H7 (cell line): ENCODE measurements at places on chromosomes 16 and 17.

DNA sequence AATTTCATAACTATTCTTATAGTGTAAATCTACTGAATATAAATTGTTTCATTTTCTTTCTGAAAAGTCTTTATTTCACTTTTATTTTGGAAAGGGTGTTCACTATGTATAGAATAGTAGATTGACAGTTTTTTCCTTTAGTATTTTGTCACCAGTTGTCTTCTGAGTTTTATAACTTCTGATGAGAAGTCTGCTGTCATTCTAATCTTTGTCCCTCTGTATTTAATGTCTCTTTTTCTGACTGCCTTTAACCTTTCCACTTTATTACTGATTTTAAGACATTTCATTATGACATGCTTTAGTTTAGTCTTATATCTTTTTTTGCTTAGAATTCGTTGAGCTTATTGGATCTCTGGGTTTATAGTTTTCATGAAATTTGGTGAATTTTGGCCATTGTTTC lies 166.9 kb downstream of the FTO start:
- DNase-seq = no peak

GRCh38 chr16:31202414-31203375 lies at the start of gene PYCARD:
Gene PYCARD, minus strand, starts transcription at chr16:31202760. Its CDS starts 70 bp downstream, at chr16:31202690.
- peak; percentile 84 for DNase-seq

DNA sequence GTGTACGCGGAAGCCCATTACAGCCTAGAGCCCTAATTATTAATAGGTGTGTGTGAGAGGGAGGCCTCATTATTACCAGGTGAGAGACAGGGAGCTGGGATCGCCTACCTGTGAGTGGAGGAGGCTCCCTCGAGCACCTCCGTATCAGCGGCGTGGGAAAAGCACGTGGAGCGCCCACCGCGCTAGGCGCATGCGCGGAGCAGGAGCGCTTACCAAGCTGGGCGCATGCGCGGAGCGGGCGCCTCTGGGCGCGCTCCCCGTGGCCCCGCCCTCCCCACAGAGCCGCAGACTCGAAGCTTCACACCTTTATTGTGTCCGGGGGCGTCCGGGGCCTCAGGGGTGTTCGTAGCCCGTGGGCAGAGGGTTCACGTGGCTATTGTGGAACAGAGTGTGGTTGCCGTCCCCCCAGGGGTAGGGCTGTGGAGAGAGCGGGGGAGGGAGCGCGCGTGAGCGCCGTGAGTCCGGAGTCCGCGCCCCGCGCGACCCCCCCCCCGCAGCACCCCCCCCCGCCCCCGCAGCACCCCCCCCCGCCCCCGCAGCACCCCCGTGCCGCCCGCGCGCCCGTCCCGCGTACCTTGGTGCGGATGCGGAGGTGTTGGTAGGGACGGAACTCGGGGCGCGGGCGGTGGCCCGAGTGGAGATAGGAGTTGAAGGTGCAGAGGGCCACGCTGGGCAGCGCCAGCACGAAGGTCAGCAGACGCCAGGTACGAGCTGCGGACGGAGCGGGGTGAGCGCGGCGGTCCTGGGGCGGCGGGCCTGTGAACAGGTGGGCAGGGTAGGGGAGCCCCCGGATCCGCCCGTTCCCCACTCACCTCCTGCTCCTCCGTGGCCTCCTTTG lies 500 bp downstream of the COX6A2 start:
- peak; percentile 69 for DNase-seq

- no peak for DNase-seq
Measured at GRCh38 chr16:13238182-13238581, 336.8 kb downstream of the SHISA9 start.

- no peak for DNase-seq
Measured at GRCh38 chr17:62925267-62925836, 40.7 kb upstream of the TANC2 start.

- DNase-seq = peak; percentile 73
Measured at GRCh38 chr17:9258115-9259015, 237.1 kb downstream of the NTN1 start.

DNA sequence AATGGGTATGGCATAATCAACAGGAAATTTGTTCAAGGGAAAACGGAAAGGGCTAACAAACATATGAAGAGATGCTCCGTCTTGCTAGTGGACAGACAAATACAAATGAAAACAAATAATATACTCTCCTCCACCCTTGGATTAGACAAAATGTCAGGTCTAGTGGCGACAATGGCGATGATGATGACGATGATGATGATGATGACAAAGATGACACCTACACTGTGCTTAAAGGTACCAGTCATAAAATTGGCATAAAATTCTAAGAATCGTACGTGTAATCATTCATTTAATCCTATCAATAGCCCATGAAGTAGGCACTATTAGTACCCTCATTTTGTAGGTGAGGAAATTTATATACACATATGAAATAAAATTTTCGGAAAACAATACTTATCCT lies 174.6 kb downstream of the PMP22 start:
- DNase-seq = no peak

- DNase-seq = no peak
Measured at GRCh38 chr16:17440131-17440530, 30.6 kb downstream of the XYLT1 start.

DNA sequence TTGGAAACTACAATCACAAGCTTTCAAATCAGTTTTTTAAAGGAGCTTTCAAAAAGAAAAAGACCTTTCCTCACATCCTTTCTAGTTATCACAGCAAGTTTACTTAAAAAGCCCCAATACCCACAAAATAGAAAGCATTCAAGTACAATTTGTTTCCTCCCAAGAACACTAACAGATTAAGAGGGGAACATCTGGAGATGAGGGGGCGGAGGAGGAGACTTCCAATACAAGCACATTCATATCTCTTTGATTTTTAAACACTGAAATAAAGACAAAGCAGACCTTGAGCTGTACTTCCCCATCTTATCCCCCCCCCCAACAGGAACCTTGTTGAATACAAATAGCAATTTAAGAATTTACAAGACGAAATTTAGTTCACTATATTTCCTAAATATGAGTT lies 2.0 kb downstream of the YWHAE start:
- DNase-seq = no peak

- DNase-seq = peak; percentile 92
Measured at GRCh38 chr17:43576563-43577229, 30.6 kb upstream of the ETV4 start.

GRCh38 chr16:82282662-82283061 lies 112.6 kb upstream of the MPHOSPH6 start:
- no peak for DNase-seq

DNA sequence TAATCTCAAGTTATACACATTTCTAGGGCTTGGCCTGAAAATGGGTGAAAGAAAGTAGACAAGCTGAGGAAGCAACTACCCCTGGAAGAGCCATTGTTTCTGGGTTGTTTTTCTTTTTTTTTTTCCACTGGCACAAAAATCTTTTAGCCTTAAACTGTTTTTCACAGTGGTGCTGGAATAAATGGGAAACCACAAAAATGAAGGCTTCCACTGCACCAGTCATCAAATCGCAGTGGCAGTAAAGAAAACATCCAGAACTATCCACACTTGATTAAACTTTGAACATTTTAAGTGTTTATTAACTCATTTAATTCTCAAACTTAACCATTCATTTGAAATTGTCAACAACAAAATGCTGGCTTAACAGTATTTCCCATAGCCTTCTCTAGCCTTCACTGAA lies 14.3 kb downstream of the CMTM4 start:
- no peak for DNase-seq

GRCh38 chr17:16987830-16988601 lies 16.1 kb upstream of the TNFRSF13B start:
- peak; percentile 69 for DNase-seq

DNA sequence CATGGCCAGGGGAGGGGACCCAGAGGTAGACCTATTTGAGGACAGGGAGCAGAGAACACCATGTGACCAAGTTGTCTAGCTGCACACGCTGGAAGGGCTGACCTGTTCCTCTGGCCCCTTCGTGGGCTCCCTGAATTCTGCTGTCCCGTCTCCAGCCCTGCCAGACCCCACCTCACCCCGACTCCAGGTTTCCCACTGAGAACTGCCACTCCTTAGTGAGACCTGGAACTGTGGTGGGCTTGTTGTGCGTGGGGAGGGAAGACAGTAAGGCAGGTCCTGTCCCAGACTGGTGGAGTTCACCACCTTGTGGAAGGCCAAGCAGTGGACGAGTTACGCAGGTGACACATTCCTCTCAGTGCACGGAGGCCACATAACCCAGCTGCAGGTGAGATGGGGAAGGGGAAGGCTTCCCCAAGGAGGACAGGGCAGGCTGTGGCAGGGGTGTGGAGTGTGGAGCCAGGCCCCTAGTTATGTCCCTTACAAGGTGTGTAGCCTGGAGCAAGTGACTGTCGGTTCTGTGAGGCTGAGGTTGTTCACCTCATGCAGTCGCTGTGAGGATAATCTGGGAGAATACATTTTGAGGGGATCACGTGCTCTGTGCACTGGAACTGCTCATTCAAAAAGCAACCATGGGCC lies 54.7 kb downstream of the USP22 start:
- peak; percentile 27 for DNase-seq

- DNase-seq = no peak
Measured at GRCh38 chr16:65249768-65250167, 127.9 kb upstream of the CDH11 start.

- no peak for DNase-seq
Measured at GRCh38 chr17:31537565-31538011, 146.1 kb downstream of the RAB11FIP4 start.

DNA sequence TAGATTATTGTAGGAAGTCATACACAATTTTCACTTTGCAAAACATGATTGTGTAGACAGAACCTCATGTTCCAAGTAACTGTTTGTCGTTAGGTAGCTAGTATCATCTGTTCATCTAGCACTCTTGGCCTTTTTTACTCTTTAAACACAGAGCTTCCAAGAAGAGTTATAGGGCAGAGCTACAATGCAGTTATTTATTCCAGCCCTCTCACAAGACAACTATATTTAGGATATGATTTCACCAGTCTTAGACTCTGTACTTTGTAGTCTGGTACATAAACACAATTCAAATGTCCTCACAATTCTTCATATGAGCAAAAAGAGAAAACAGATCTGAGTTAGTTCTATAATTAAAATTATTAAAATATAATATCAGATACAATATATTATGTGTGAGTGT lies 37.9 kb downstream of the KCNJ2 start:
- no peak for DNase-seq

- no peak for DNase-seq
Measured at GRCh38 chr16:57784334-57784733, 18.0 kb downstream of the KIFC3 start.

GRCh38 chr16:11129378-11129781 lies 126.6 kb downstream of the SOCS1 start:
- no peak for DNase-seq

GRCh38 chr17:82231562-82232321 lies 2.9 kb downstream of the SLC16A3 start:
- peak; percentile 92 for DNase-seq

DNA sequence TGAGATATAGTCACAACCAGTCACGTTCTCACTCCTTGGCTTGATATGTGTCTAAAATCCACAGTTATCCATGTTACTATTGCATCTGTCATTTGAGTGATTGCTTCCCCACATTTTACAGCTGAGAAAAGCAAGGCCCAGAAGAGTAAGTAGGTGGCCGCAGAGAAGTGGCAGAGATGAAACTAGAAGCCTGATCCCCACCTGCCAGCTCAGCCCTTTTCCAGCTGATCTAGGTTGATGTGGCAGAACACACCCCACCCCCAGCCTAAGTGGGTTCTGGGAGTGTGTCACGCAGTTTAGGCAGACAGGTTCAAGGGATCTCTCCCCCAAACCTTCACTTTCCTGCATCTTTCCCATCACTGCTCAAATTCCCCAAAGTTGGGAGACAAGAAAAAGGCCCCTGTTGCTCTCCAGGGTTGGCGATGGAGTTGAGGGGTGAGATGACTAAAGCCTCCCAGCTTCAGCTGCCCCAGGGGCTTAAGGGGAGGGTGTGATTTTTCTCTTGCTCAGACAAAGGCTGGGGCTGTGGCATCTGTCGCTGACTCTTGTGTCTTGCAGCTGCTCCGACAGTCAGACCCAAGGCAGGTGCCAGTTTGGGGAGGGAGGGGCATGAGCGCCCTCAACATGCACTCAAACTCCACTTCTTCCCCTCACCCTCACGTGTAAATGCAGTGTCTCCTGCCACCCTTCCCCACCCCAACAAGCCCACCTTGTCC lies 48.9 kb upstream of the LHX1 start:
- DNase-seq = no peak

- DNase-seq = no peak
Measured at GRCh38 chr17:19719355-19720209, 3.2 kb upstream of the SLC47A2 start.

- no peak for DNase-seq
Measured at GRCh38 chr17:76805319-76805718, 62.9 kb upstream of the MGAT5B start.

DNA sequence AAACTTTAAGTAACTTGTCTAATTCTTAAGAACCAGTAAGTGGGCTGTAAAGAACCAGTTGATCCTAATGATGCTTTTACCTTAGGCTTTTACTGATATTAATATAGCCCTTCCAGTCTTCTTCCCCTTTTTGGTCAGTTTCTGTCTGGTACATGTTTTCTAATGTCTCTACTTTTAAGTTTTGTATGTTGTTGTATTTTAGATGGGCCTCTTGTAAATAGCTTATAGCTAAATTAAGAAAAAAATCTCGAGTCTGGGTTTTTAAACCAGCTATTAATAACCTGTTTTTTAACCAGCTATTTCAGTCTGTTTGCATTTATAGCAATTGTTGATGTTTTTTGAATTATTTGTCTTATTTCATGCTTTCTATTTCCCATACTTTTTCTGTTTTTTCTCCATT lies 79.0 kb downstream of the PITPNC1 start:
- DNase-seq = no peak

DNA sequence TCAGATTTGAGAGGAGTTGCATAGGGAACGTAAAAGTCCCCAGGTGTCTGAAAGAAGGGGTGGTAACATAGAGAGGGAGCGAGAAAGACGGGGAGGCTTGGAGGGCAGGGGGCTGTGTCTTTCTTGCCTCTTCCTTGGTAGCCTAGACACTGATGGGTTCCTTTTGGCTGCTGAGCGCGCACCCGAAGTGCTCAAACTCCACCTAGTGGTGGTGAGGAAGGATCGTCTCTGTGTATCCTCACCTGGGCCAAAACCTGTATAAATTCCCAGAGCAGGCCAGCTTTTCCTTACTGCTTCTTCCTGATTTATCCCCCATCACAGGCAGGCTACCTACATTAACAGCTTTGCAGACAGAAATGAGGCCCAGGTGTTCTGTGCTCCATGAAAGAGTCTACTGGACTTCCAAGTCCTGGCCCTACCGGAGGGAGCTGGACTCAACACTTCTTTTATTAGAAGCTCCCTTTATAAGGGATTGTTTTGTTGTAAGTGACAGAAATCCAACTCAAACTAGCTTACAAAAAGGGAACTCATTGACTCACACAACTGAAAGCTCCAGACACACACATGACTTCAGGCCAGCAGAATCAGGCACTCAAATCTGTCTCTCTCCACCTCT lies 5.5 kb upstream of the SLC25A35 start:
- peak; percentile 92 for DNase-seq
